Hematopoietic multipotent progenitor cell (in vitro differentiated cells): ENCODE measurements at places on chromosomes 11 and 22.

DNA sequence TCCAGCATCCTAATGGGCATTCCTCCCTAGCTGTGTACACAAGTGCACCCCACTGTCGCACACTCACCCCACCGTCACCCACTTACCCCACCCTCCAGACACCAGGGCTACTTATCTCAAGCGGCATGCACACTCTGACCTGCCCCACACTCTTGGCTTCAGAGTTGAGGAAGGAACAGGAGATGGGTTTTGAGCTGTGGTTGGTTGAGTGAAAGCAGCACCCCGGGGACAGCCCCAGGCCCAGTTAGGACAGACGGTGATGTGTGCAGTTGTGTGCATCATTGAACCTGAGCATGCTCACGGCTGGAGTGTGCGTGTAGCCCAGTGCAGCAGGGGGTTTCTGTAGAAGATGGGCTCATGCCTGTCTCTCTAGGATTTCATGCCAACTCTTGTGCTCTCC lies 32.5 kb downstream of the AHNAK start:
- no peak for DNase-seq

GRCh38 chr11:2293984-2294925 lies 7.5 kb downstream of the C11orf21 start:
- DNase-seq: peak; percentile 27

GRCh38 chr11:14346303-14346955 lies 12.6 kb downstream of the RRAS2 start:
- DNase-seq: no peak

GRCh38 chr11:60122414-60123036 lies 34.1 kb downstream of the MS4A2 start:
- no peak for DNase-seq
